ENCODE measurements at places on chromosomes 2 and 18.

- no peak for DNase-seq
Observed at GRCh38 chr2:128552806-128553551, 234.3 kb upstream of the HS6ST1 start.

GRCh38 chr2:86232910-86233309 is 33.7 kb downstream of the MRPL35 start:
- DNase-seq: no peak

DNA sequence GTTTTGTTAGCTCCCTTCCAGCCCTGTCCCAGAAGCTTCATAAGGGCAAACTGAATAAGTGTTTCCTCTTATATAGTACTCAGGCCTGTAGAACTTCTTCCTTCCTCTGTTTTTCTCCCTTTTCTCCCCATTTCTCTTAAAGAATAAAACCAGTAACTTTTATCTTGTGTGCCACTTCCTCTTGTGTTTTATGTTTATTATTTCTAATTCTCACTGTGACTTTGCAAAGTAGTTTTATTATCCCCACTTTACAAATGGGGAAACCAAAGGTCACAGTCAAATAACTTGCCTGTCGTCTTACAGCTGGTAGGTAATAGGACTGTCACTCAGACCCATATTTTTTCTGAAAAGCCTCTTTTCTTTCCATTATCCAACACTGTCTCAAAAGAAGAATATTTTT is 42.4 kb downstream of the RBBP8 start:
- no peak for DNase-seq

DNA sequence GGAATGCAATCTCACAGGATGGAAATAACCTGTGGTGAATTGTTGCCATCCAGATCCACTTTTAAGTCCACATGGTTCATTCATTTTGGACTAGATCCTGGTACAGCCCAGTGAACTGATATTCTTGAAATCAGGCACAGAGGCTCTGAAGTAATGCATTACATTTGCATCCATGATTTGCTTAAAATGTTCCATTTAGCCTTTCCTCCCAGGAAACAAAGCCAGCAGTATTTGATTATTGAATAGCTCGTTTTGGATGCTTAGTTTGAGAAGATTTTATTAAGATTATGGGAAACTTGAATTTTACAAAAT is 995.8 kb upstream of the CDH2 start:
- no peak for DNase-seq

DNA sequence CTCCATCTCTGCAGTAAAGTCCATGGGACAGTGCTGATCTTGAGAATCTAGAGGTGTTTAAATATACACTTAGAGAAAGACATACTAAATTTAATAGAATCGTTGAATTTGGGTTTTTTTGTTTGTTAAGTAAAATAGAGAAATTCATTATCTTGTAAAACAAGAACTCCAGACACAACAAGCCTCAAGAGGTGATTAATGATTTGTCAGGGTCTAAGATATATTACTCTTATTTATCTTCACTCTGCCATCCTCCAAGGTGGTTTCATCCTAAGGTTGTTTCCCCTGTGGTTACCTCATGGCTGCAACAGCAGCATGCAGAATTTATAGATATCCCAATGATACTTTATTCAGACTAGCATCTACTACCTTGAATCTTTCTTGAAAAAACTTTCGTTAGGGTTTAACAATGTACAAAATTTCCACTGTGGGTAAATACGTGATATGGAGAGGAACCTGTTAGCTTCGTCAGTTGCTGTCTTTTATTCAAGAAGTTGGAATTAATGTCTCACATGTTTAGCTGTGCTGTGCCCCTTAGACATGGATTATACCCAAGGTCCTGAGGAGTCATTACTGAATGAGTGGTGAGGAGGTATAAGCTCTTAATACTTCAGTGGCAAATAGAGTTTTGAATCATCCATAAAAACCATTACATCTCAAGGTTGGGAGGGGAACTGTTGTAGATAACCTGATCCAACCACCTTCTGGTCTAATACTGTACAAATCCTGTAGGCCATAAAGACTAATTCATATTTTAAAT is 128.0 kb downstream of the GPD2 start:
- DNase-seq: no peak

DNA sequence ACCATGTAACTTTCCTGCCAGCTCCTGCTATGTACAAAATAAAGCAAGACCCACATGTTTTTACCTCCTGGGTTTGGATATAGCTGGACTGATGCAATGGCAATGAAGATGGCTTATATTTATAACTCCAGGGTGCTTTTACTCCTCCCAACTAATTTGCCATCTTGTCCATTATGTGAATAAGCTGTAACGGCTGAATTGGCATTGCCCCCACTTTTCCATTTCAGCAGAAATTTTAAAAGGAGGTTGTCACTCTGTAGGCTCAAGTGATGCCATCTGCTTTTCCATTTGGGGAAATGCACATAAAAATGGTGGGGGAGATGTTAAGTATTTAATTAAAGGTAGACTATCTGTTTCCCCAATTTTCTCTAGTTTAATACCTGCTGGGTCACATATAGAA is 345.5 kb downstream of the ERBB4 start:
- peak; percentile 45 for DNase-seq

DNA sequence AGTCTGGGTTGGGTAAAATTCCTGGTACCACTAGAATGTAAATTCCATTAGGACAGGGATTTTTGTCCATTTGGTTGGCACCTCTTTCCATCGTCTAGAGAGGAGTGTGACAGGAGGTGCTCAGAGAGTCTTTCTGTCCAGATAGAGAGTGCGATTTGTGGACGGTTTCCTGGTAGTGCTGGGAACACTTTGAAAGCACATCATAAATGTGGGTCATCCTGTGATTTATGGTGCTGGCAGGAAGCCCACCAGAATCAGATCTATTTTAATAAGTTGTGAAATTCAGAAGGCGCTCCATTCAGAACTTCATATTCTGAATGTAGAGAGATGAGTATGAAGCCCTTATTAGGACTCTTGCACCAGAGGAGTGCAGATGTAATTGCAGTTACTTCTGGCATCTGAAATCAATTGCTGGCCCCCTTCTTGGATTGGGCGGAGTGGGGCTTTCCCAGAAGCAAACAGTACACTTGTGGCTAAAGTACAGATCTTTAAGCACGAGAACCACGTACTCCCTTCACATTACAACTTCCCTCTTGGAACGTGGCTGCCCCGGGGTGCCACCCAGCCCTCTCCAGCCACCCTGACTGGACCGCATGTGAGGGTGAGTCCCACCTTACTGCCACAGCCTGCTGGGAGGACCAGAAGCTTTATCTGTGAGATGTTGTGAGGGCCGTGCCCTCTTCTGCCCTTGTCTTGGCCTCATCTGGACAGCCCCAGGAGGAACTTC is 243.2 kb downstream of the MYO3B start:
- DNase-seq: no peak

DNA sequence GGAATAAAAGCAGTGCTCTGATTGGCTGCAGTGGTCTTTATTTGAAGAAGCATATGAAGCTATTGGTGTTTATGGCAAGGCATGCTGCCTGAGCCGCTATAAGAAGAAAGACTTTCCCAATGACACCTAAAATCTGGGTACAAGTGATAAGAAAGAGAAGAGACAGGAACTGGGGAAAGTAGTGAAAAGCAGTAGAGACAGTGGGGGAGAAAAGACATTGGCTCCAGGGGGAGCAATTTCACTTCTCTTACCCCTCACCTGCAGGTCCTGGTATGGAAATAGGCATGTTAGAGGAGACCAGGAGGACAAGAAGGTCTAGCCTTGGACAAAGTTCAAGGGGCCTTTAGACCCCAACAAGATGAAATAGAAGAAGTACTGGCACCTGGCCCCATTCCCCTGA is 47.1 kb downstream of the PLCL1 start:
- no peak for DNase-seq

DNA sequence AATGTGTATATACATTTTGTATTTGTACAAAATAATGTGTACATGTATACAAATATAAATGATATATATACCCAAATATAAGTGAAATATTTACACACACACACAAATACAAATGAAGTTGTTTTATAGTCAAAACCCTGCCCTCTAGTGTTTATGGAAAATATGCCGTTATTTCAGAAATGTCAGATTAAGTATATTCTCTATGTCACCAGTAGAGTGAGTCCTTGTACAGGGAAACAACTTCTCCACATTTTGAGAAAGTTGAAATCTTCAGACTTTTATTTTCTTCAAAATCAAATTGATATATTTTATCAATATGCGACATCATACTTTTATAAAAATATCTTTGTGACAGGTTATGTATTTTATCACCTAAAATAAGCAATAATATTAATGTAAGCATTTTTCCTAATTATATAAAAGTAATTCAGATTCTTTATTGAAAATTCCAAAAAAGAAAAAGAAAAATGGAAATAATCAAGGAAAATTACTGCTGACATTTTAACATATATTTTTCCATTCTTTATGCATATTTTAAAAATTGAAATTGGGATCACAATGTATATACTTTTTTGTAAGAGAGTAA is 22.4 kb downstream of the ARL6IP6 start:
- peak; percentile 33 for DNase-seq

DNA sequence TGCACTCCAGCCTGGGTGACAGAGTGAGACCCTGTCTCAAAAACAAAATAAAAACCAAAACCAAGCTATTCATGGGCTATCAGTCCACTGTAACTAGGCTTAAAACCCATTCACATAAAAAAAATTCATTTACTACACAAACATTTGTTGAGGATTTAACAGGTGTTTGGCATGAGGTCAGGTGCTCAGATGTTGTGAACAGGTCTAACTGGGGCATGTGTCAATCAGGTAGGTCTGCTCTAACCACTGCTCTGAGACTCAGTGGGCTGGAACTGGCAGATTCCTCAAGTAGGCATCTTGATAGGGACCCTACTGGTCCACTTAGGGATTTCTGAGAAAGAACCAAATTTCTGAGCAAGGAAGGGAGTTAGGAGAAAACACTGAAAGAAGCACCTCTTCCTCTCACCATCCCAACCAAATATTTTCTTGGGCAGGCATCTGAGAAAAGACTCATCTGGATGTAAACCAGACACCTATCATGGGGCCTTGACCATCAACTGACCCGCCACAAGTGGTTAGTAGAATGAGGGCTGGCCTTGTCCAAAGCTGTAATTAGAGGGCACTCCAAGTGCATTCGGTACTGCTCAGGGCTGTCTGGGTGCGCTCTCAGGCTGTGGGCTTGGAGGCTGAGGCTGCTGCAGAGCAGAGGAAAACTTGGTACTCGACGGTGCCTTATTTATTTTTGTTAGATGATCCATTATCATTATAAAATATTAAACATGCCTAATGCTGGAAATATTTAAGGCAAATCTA is 33.9 kb downstream of the WIPF1 start:
- DNase-seq: no peak

GRCh38 chr18:51561821-51562220 is 364.3 kb upstream of the MEX3C start:
- no peak for DNase-seq

DNA sequence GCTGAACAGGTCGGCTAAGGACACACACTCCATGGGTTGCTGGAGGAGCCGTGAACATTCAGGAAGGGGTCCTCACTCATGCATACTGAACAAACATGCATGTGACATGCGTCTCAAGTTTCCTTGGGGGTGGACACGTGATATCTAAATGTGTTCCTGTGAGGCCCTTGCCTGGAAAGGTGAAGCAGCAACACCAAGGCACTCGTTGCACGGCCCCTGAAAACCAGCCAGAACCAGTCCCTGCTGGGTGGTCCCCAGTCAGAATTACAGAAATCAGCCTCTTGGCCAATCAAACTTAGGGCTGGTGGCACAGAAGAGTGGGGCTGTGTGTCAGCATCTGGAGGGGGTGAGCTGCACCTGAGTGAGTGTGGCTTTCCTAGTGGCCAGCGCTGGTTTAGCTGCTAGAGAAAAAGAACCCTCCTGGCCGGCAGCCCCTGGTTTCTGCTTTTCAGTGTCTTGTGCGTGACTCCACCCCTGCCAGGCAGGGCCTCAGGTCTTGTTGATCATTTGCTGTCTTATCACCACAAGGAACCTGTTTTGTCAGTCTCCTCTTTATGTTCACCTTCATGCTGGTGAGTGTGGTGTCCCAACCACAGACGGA is 3.2 kb upstream of the AQP12B start:
- DNase-seq: no peak

- DNase-seq: no peak
Observed at GRCh38 chr2:120401275-120402066, 55.5 kb downstream of the INHBB start.

- DNase-seq: no peak
Observed at GRCh38 chr2:207704078-207704477, 7.4 kb upstream of the CCNYL1 start.

DNA sequence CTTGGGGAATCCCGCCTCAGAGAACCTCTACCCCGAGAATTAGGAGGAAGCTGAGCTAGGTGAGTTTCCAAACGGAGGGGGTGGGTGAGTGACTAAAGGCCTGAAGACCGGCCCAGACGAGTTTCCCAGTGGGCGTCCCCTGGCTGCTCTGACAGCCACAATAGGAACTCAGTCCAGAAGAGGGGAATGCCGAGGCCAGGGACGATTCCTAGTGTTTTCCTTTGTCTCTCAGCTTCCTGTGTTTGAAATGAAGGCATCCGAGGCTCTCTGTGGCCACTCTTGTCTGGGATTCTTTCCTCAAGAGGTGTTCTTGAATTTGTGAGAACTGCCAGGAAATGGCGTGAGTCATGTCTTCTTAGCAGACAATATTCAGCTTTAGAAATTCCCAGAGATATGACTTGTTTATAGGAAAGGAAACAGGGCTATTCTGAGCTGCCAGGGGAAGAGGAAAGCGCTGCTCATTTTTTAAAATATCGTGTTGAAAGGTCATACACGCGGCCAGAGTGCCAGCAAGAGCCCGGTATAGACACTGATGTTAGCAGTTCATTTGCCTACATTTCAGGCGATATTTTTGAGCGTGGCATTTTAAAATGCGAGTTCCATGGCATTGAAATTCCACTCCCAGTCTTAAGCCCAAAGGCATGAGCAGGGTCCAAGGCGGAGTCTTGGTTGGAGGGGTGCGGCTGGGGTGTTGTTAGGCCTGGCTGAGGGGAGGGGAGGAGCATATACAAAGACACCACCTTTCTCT is 169.1 kb upstream of the KLF7 start:
- DNase-seq: no peak

DNA sequence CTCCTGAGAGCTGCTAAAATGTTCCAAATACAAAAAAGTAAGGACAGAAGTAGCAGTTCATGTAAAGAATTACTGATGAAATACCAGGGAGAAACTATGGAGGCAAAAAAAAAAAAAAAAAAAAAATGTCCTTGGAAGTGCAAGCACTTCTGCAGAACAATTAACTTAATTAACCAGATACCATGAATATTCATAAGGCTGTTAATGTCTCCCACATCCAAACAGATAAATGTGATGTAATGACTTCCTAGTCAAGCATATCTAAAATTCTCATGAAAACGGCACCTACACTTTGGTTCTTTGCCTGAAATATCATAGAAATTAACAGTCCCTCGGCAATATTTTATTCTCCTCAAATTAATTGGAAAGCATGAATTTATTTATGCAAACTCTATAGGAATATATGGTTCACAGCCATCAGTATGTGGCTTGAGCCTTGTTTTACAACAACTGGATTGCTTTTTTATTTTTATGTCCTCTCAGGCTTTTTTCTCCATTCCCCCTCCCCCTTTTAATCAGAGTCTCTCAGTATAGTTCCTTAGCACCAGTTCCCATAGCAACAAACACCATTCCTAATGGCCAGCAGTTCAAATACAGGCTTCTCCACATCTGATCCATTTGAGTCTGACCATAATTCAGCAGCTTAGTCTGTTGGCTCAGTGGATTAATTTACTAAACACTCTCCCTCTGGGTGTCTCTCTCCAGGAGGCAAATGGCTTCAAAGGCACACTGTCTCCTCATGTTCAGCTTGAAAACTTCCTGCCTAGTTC is 97.1 kb downstream of the ITGA4 start:
- DNase-seq: peak; percentile 17

GRCh38 chr2:111624411-111625156 is 259.4 kb downstream of the ANAPC1 start:
- peak; percentile 4 for DNase-seq

- peak; percentile 17 for DNase-seq
Observed at GRCh38 chr2:164542581-164543021, 78.7 kb downstream of the GRB14 start.

- DNase-seq: no peak
Observed at GRCh38 chr18:8607776-8608742, 1.2 kb upstream of the RAB12 start.

Measured in DMS 273 treated with DMSO at 0.1 percent for 48 hours (cell line).